ENCODE measurements at places on chromosomes 6 and 20.

DNA sequence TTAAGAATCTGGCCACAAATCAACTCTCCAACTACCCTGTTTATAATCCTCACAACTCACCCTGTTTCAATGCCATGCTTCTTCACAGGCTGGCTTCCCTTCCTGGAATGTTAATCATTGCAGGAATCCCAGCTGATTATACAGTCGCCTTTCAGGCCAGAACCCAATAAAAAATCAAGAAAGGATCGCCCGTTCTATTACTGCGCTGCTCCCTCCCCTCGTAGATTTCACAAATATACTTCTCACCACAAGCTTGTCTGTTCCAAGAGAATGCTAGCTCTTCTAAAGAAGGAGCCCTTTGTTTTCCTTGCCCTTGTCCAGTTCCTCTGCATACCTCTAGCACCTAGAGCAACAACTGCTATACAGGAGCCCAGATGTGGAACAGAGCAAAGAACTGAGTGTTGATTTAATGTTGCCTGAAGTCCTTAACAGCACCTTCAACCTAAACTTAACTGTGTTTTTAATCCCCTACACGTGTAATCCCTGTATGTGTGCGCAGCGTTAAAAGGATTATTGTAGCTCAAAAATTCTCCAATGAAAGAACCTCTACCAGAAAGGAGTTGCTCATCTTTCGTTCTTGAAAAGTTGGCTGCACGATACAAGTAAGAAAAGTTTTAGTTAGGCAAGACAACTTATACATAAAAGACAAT, 988 bp downstream of the ECHDC1 start:
- peak; percentile 65 for DNase-seq

DNA sequence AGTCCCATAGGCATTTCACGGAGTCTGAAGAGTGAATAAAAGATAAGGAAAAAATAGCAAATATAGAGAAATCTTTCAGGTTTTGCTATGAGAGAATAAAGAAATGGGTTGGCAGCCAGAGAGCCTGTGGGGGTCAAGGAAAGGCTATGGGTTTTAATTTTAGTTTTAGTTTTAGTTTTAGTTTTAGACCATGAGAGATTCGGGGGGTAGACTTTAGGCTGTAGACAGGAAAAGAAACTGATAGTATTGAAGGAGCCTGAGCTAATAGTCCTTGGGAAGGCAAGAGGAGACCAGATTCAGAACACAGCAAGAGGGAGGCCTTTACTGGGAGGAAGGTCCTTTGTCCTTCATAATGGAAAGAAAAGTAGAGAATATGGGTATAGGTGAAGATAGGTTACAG, 19.3 kb downstream of the DOP1A start:
- DNase-seq: no peak

- DNase-seq: no peak
Observed at GRCh38 chr20:52971498-52972189, 514 bp upstream of the TSHZ2 start.

DNA sequence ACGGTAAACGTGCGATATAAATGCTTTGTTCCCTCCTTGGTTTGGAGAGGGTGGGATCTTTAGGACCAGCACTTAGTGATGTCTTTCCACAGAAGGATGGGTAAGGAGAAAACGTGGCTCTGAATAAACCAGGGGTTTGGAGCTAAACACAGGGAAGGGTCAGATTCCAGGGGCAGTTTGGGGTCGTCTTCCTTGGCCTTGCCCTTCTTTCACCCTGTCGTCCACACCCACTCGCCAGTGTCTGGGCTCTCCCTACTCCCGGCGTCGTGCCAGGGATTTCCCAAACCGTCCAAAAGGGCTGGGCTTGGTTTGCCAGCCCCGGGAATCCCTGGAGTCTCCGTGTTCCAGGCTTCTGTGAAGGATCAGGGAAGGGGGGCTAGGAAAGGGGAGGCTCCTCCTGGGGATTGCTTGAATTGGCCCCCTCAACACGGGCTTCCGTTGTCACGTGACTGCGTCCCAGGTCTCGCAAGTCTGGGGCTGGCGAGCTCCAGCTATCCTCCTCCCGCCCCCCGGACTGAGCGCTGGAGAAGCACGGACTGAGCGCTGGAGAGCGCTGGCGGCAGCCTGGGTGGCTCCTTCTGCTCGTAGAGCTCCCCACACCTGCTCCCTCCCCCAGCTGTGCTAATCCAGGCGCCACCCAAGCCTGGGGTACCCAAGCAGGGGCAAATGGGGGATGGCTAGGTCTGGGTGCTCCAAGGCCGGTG, 9.4 kb upstream of the ARMC12 start:
- DNase-seq: peak; percentile 87

DNA sequence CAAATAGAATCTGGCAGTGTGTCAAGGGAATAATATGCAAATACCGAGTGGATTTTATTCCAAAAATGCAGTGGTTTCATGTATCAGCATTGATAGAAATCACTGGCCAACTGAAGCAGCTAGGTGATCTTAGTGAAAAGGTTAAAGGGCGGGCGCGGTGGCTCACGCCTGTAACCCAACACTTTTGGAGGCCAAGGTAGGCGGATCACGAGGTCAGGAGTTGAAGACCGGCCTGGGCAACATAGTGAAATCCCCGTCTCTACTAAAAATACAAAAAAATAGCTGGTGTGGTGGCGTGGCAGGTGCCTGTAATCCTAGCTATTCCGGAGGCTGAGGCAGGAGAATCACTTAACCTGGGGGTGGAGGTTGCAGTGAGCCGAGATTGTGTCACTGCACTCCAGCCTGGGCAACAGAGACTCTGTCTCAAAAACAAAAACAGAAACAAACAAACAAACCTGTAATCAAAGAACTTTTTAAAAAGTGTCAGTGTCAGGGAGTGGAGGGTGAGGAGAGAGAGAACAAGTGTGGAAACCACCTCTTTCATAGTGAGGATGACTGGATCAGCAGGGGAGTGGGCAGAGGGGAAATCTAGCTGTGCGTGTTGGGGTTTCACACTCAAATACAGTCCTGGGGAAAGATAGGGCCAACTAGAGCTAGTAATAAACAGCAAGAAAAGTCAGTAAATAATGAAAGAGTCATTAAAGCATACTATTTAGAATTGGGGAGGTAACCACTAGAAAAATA, 57.1 kb downstream of the CDS2 start:
- DNase-seq: no peak

DNA sequence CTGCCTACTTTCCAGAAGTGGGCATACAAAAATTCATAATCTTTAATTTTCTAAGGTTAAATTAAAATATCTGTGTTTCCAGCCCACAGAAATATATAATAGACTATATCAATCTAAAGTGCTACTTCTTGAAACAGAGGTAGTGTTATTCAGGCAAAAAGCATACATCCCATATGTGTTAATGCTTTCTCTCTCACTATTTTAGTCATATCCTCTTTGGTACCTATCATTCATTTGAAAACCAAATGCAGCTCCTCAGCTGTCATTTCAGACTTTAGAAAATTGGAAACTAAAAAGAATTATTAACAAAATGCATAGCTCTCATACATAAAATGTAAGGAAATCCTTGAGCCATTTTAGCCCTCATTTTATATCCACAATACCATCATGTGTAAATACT, 925 bp downstream of the FHL5 start:
- DNase-seq: no peak

GRCh38 chr6:103505155-103505518, 1354.6 kb downstream of the HACE1 start:
- DNase-seq: no peak

DNA sequence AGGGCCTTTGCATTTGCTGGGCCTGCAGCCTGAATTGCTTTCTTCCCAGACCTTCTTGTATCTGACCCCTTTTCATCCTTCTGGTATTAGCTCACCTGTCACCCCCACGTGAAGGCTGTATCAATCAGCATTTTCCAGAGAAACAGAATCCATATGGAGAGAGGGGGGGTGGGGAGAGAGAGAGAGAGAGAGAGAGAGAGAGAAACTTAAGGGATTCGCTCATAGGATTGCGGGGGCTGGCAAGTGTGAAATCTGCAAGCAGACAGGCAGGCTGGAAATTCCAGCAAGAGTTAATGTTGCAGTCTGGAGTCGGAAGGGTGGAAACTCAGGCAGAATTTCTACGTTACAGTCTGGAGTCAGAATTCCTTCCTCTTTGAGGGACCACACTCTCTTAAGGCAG, 410.7 kb upstream of the SULF2 start:
- no peak for DNase-seq

DNA sequence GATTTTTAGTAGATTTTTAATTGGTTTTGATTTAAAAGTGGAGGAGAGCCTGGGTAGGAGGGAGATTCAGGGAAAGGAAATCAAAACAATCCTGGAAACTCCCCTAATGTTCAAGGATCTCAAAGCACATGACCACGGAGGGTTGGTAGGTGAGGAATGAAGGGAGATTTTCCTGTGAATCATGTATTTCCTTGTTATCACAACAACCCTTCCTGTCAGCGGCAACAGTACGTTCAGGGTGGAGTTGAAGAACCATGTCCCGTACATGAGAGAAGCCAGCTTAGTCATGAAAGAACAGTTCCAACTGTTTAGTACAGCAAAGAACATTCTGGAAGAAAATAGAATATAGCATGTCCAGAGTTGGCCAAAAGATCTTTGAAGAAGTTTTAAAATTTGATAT, 79.4 kb upstream of the SCAF8 start:
- DNase-seq: peak; percentile 91

- no peak for DNase-seq
Observed at GRCh38 chr6:46507426-46507825, 16.2 kb upstream of the RCAN2 start.

- no peak for DNase-seq
Observed at GRCh38 chr20:53227523-53227922, 255.4 kb downstream of the TSHZ2 start.

DNA sequence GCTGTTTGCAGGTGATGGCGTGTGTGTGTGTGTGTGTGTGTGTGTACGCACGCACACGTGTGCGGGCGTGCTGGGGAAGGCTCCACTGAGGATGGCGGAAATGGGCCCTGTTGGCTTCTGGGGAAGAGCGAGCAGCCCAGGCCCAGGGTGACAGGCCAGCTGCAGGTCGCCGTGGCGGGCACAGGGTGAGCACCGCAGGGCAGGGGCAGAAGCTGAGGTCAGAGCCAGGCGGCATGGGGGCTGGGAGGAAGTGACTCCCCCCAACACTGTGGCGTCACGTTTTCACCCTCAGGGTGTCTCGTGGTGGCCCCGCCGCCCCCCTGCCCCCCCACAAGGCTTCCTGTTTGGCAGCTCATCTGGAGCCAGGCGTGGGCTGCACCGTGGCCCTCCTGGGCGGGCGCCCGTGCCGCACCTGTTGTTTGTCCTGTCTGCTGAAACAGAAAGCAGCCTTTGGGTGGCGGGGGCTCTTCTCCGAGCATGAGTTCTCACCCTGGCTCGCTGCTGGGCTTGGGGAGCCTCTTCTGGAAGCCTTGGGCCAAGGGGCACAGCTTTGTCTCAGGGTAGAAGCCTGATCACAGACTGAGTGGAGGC, 7.1 kb downstream of the RBM38 start:
- no peak for DNase-seq

DNA sequence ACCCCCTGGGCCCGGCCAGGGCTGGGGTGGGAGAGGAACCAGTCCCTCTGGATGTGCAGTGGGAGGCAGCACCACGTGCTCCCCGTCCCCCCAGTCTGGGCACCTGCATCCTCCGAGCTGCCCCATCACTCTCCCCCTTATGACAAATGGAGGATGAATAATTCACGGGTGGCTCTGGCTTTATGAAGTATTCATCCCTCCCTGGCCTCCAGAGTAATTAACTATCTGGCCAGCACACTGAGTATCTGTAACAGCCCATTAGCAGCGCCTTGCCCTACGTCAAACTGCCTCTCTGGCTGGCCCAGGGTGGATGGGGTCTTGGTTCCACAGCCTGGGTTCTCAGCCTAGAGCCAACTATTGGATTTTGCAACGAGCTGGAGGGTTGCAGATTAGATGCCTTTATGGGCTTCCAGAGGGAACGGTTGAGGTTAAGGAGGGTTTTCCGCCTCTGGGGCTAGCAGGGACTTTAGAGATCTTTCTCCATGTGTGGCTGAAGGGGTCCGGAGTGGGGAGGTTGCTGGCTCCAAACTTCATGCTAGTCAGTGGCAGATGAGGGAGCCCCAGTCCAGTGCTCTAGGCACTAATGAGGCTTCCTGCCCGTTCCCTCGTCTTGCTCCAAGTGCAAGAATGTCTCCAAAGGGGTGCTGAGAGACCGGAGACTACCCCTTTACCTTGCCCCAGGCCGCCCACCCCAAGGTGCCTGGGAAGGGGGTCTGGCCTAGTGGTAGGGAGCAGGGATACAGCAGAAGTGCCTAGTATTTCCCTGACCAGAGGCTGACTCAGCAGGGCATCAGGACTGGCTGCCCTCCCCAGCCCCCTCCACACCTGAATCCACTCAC, 53.5 kb upstream of the MLN start:
- no peak for DNase-seq

- DNase-seq: no peak
Observed at GRCh38 chr6:54100411-54101006, 10.7 kb upstream of the MLIP start.

- no peak for DNase-seq
Observed at GRCh38 chr20:62812181-62812906, 4.5 kb upstream of the COL9A3 start.

DNA sequence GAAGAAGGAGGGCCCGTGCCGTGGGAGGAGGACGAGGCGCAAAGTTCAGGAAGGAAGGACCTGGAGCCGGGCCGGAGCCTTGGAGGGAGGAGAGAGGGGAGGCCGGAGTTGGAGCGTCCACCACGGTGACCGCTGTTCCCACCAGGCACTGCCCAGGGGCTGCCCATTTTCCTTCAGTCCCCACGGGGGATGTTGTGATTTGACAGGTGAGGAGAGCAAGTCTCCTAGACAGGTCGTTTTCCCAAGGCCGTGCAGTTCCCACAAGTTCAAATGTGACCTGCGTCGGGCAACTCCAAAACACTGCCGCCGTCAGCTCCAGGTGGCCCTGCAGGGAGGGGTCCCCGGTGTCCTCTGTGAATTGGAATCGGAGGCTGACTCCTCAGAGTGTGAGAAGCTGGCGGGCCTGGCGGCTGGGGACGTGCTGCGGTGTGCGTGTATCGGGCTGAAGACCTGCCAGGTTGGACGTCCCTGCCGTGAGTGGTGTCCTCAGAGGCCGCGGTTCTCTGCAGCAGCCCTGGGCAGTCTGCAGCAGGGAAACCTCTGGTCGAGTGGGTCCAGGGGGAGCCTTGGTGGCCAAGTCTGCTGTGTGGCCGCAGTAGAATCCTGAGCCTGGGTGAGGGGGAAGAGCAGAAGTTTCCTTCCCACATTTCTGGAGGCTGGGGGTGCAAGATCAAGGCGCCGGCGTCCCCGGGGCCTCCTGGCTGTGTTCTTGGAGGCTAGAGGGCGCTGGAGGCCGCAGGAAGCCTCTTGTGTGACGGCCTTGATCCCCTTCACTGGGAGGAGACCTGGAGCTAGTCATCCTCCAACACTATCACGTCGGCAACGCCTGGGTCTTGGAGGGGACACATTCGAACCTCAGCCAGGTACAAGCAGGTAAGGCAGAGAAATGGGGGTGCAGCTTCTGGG, 115.1 kb upstream of the FRMD1 start:
- no peak for DNase-seq

Data from cardiac fibroblast (primary cell).